Stimulated activated CD8-positive, alpha-beta memory T cell treated with anti-CD3 and anti-CD28 coated beads, Interleukin-4, amount 100 ng/mL, for 1 hour (primary cell): ENCODE measurements at places on chromosomes 11 and 22.

- peak; percentile 45 for DNase-seq
Observed at GRCh38 chr11:95067039-95067840, 521 bp downstream of the SRSF8 start.

DNA sequence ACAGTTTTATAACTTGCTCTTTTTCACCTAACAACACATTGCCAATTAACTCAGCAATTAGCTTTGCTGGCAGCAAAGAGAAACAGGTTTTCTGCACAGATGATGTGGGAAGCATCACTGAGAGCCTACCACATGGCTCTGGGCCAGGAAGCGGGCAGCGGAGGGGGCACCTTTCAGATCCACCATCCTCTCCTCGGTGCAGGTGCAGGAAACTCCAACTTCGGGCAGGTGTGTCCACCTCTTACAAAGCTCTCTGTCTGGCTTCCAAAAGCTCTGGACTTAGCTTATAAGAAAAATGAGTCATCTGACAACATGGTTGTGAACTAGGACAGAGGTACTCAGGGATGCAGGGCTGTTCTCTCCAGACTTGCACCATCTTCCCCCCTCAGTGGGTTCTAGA, 77.0 kb downstream of the RPS6KA4 start:
- no peak for DNase-seq

- DNase-seq: no peak
Observed at GRCh38 chr11:68467201-68467834, 6.8 kb downstream of the PPP6R3 start.

GRCh38 chr11:100789500-100789899, 102.4 kb downstream of the ARHGAP42 start:
- DNase-seq: no peak

DNA sequence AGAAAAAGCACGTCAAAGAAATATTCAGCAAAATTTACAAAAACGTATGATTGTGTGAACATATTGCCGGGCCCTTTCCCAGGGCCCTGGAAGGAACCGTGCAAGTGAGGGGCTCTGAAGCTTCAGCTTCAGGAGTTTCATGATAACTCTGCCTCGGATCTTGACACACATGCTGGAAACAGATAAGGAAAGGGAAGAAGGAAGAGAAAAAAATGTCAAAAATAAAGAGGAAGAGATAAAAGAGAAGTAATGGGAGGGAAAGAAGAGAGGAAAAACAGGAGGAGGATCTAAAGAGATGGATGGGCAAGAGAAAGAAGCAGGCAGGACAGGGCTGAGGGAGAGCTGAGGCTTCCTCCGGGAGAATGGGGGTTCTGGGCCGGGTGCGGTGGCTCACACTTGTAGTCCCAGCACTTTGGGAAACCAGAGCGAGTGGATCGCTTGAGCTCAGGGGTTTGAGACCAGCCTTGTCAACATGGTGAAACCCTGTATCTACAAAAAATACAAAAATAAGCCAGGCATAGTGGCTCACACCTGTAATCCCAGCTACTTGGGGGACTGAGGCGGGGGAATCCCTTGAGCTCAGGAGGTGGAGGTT, 2.7 kb upstream of the TMPRSS4 start:
- no peak for DNase-seq

GRCh38 chr22:40578171-40578570, 58.3 kb downstream of the MRTFA start:
- no peak for DNase-seq

DNA sequence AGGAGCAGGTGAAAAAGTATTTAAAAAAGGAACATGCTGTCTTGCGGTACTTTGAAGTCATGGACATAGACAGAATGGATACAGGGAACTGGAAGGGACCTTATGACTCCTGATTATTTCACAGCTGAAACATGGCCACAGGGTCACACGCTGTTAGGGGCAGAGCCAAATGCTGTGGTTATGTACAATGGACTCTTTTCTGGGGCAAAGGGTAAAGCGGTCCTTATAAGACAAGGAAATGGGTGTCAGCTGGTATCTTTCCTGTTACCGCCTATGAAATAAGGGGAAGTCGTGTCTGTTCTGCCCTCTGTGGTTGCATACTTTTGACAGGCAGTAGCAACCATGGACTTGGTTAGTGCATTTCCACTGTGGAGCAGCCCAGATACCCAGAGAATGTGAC, 12.8 kb upstream of the ST14 start:
- DNase-seq: no peak
